ENCODE measurements at places on chromosomes 4 and X.
A peak's percentile ranks its signal among the peaks of the same experiment; 100 is the strongest.

DNA sequence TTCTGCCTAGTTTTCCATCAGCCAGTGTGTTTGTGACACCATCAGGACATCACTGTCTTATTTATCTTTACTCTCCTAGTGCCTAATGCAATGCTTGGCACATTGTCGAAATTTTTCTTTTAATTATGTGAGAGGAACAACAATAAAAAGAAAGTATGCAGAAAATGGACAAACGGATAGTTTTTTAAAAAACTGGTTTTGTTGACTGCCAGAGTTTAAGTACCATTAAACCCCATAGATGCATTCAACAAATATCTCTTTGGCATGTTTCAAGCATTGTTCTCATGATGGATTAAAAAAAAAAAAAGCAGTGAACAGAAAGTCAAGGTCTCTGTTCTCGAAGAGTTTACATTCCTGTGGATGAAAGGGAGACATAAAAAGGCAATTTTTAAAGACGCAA, 398.4 kb downstream of the PPP3CA start:
- DNase-seq, result no peak

DNA sequence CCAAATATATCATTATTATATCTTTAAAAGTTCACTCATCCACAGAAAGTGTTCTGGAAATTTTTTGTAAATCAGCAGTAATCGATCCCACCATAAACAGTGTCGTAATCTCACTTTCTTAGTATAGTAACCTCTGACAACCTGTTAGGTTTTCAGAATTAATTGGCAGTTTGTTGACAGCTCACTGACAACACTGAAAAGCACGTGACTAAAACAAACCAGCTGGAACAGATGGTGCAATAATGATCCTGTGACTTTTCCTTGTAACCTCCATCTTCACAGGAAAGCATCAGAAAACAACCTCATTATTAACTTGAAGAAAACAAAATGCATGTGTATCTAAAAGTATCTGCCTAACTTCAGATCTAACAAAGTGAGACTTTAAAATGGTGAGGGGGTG, 48.5 kb downstream of the FSTL5 start:
- DNase-seq, result no peak

DNA sequence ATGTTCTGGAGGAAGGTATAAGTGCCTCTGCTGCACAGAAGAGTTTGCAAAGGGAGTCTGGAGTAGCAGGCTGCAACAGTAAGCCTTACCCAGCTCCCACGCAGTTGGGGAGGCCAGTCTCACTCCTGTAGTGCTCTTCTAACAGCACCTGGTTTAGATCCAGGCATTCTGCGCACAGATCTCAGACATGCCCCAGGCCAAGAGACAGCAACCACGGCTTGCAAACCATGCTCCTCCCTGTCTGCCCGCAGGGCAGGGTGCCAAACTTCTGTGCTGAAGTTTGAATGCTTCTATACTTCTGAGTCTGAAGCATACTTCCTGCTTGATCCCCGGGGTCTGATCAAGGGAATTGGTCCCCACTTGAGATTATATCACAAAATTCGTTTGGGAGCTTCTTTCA, 106.3 kb downstream of the LINC00632 start:
- no peak for DNase-seq

GRCh38 chrX:29913647-29914046, 301.7 kb upstream of the MAGEB2 start:
- no peak for DNase-seq

DNA sequence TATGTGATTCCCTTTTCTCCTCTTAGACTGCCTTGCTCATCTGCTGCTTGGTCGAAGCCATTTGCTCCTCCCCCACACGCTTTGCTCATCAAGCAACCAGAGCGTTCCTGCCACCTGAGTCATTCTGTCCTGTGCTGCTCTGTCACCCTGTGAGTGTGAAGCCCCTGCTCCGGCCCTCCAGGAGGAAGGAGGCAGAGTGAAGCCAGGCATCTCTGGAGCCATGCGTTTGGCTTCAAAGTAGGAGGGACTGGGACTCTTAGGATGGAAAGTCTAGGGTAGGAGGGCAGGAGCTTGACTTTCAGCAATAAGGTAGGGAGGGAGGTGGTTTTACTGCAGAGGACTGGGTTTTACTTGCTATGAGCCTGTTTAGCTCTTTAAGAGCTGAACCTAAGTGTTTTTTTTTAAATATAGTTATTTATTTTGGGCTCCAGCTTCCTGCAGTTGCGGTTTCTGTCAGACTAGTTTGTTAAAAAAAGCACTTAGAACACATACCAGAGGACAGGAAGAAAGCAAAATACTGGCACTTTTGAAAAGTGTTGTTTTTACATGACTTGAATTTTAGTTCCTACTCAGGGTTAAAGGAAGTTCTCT, 63.6 kb downstream of the SPINK2 start:
- DNase-seq, result peak; percentile 44

- DNase-seq, result no peak
Observed at GRCh38 chr4:7654550-7655445, 220.1 kb upstream of the PSAPL1 start.

DNA sequence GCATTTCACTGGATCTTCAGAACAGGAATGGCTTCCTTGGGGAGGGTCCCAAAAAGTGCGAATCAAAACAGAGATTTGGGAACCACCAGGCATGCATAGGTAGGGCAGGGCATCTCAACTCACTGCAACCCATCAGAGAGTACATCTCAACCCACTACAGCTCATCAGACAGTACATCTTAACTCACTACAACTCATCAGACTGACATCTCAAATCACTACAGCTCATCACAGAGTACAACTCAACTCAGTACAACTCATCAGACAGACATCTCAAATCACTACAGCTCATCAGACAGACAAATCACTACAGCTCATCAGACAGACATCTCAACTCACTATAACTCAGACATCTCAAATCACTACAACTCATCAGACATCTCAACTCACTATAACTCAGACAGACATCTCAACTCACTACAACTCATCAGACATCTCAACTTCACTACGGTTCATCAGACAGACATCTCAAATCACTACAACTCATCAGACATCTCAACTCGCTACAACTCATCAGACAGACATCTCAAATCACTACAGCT, 47.5 kb upstream of the CLDN34 start:
- no peak for DNase-seq

- no peak for DNase-seq
Observed at GRCh38 chr4:123848606-123849005, 452.0 kb downstream of the SPRY1 start.

DNA sequence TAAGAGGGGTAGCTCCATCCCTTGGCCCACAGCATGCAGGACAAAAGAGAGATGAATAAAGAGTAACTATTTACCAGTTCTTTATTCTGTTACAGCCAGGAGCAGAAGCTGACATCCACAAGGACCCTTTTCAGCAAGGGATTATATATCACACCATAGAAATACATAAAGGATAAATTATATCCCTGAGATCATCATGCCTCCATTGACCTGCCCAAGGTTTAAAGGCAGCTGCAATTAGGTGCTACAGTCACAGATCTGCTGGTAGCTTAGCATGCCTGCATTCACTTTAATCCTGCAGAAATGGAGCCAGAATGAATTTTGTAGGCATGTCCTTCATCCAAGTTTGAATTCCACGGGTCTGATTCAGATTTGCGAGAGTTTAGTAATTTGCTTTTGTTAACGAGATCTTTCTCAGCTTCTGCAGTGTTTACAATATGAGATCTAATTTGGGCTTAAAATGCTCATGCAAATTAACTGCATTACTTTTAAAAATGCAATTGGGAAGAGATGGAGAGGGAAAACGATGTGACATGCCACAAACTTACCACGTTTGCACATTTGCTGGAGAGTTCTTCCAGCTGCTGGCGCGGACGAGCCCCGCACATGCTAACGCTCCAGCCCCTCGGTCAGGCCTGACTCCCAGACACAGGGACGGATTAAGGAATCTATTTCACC, 327.0 kb upstream of the NOCT start:
- no peak for DNase-seq

DNA sequence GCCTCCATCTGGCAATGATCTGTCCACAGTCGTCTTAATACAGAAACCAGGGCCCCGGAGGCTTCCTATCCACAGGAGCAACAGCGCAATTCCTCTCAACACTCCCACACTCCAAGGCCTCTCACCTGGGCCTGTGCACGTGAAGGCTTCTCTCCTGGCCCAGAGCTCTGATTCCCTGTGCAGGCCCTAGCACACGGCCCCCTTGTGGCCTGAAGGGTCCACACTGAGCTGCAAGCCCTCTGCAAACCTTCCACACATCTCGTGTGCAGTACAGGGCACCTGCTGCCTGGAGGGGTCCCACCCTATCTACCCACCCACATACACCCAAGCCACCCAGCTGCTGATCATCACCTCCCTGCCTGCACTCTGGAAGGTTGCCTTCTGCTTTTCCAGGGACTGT, 150.1 kb upstream of the NUDT10 start:
- no peak for DNase-seq

GRCh38 chr4:182925855-182926254, 8.7 kb upstream of the DCTD start:
- no peak for DNase-seq

GRCh38 chr4:78379991-78380729, 171.4 kb upstream of the ANXA3 start:
- DNase-seq, result no peak

DNA sequence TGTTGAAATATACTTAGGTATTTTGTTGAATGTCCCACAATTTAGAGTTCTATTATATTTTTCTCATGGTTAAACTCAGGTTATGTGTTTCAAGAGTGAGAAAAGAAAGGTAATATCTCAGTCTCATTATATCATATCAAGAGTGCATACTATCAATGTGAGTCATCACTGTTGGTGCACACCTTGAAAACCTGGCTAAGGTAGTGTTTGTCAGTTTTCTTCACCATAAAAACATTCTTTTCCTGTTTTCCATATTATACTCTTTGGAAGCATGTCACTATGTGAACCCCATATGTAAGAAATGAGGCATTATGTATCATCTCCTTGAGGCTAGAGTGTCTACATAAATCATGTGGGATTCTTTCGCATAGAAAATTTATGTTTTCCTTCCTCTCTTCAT, 307.6 kb upstream of the CTSO start:
- no peak for DNase-seq

- DNase-seq, result no peak
Observed at GRCh38 chrX:138745196-138745595, 33.7 kb upstream of the FGF13 start.

DNA sequence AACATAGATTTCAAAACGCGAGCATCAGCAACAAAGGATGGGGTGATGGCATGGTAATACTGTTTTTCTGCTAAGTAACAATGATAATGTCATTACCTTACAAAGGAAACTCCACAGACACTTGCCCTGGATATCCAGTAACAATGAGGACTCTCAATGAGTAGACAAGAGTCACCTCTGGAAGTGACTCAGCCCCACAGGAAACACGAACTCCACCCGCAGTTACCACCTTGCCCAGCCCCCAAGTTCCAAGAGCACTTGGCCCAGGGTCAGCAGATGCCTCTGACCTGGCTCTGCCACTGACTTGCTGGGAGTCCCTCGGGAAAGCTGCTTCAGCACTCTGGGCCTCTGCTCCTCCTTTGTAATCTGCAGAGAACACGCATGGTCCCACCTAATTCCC, 110.3 kb upstream of the MAP3K15 start:
- DNase-seq, result peak; percentile 14

All from activated T-helper 1 cell treated with Interleukin-2 at 50 U/mL for 16 hours (primary cell).